SJSA1 (cell line): ENCODE measurements at places on chromosomes 6 and 20. TPM values are rescaled to one million over a fixed set of nuclear protein-coding genes. Genes with fewer than 3 reads are reported as not detected.

GRCh38 chr6:22921828-22922227, 352.5 kb downstream of the HDGFL1 start:
- DNase-seq, result no peak
- H3K4me1 ChIP-seq, result no peaks in the 10 kb centered on the region
- no peaks in the 10 kb centered on the region for H3K36me3 ChIP-seq
- H3K27ac ChIP-seq, result no peak overlapping the region
- no peaks in the 10 kb centered on the region for H3K27me3 ChIP-seq

Gene CD40
- total RNA-seq, result 0.05 TPM in 1 of 2 replicates, not detected in the other

Gene PET117
- total RNA-seq, result 18.1 and 21.7 TPM in 2 replicates

DNA sequence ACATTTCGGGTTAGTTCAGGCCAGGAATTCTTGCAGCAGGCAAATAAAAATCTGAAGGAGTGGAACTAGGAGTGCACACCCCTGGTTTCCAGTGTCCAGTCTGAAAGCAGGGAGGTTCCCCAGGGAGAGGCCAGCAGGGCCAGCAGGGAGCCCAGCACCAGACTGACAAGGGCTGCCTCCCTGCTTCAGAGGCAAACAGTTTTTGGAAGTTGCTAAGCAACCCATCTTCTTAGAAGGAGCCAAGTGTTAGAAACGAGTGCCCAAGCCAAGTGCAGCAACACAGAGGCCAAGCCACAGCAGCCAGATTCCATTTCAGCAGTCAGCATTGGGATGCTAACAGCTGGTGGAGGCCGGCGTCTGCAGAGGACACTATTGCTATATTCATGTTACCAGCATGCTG, 179.1 kb downstream of the SYNDIG1 start:
- no peaks in the 10 kb centered on the region for H3K36me3 ChIP-seq
- peaks cover 35% of the 10 kb centered on the region for H3K4me1 ChIP-seq
- H3K27me3 ChIP-seq, result no peaks in the 10 kb centered on the region
- H3K27ac ChIP-seq, result no peak overlapping the region

- no peak overlapping the region for H3K4me3 ChIP-seq
- H3K27me3 ChIP-seq, result no peaks in the 10 kb centered on the region; the same call in 1 of the 2 replicates
- no peak for DNase-seq
- no peaks in the 10 kb centered on the region for H3K36me3 ChIP-seq
- no peak overlapping the region for H3K27ac ChIP-seq
Observed at GRCh38 chr6:137148306-137149034, 25.0 kb downstream of the IL22RA2 start.

GRCh38 chr6:13560651-13561044, 13.8 kb upstream of the SIRT5 start:
- no peak overlapping the region for H3K27ac ChIP-seq
- DNase-seq, result no peak
- no peaks in the 10 kb centered on the region for H3K36me3 ChIP-seq

DNA sequence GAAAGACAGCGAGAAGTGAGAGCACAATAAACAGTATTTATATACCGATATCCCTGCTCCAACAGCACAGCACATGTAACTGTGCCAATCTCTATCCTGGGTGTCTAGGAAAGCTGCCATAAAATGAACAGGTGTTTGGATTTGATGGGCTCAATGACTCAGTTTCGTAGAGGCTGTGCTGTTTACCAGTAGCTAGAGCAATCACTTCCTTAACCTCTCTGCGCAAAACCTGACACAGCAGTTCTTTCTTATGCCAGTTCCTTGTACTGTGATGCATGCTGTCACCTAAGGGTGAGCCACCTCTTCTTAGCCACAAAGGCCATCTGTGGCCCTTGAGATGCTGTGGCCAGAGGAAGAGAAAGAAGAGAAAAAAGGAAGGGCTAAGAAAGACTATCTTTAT, 59.3 kb downstream of the SHPRH start:
- H3K4me1 ChIP-seq, result 0 out of 2 replicates have a peak, but pooled peaks cover 4% of the 10 kb centered on the region
- H3K27ac ChIP-seq, result no peak overlapping the region
- no peaks in the 10 kb centered on the region for H3K27me3 ChIP-seq
- peaks cover 36% of the 10 kb centered on the region for H3K36me3 ChIP-seq

Gene GGTLC1
- not detected in 2 replicates for total RNA-seq

Gene ZC3H12D
- not detected in 2 replicates for total RNA-seq

Gene STX11
- 8.2 and 9.7 TPM in 2 replicates for total RNA-seq

- no peaks in the 10 kb centered on the region for H3K4me1 ChIP-seq
- no peaks in the 10 kb centered on the region for H3K36me3 ChIP-seq
- no peak overlapping the region for H3K27ac ChIP-seq
- H3K4me3 ChIP-seq, result no peak overlapping the region
Observed at GRCh38 chr6:48200869-48201390, 89.9 kb upstream of the PTCHD4 start.

DNA sequence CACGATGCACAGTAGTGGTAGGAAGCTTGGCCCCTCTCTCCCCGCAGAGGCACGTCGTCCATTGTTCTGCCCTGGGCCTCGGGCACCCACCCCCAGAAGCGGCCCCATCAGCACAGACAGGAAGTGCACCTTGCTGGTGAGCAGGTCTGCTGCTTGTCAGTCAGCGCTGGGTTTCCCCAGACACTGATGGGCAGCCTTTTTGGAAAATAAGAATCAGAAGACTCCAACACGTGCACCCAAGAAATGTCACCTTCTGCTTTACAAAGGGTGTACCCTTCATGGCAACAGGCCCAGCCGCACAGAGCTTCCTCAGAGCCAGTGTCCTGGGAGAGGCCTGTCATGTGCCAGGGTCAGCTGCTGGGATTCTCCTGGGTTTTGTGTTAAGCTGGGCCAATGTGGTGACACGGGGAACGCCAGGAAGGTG, 34.7 kb upstream of the IRF4 start:
- DNase-seq, result no peak
- H3K27ac ChIP-seq, result no peak overlapping the region
- H3K36me3 ChIP-seq, result no peaks in the 10 kb centered on the region
- H3K27me3 ChIP-seq, result 0 out of 2 replicates have a peak, but pooled peaks cover 3% of the 10 kb centered on the region

Gene BPIFA1
- not detected in 2 replicates for total RNA-seq

DNA sequence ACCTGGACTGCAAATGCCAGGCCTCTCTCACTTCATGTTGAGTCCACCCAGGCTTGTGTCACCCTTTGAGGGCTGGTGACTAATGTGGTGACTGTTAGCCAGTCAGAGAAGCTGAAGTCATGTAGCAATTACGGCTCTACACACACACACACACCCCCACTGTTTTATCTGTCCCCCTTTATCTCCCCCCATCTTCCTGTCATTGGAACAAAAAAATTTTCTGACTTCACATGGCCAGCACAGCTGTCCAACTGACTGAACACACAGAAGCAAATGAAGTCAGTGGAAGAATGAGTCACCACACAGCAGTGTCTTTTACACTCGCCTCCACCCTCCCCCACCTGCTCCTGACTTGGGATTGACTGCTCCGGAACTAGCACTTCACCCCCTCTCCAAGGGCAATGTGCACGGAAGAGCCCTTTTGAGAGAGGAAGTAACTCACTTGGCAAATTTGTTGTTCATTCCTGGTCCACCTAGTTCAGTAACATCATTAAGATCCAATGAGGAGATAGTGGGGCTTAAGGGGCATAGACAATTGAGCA, 198.0 kb downstream of the RNF144B start:
- peak; percentile 66 for DNase-seq
- no peak overlapping the region for H3K27ac ChIP-seq
- no peak overlapping the region for H3K4me3 ChIP-seq
- no peaks in the 10 kb centered on the region for H3K27me3 ChIP-seq

DNA sequence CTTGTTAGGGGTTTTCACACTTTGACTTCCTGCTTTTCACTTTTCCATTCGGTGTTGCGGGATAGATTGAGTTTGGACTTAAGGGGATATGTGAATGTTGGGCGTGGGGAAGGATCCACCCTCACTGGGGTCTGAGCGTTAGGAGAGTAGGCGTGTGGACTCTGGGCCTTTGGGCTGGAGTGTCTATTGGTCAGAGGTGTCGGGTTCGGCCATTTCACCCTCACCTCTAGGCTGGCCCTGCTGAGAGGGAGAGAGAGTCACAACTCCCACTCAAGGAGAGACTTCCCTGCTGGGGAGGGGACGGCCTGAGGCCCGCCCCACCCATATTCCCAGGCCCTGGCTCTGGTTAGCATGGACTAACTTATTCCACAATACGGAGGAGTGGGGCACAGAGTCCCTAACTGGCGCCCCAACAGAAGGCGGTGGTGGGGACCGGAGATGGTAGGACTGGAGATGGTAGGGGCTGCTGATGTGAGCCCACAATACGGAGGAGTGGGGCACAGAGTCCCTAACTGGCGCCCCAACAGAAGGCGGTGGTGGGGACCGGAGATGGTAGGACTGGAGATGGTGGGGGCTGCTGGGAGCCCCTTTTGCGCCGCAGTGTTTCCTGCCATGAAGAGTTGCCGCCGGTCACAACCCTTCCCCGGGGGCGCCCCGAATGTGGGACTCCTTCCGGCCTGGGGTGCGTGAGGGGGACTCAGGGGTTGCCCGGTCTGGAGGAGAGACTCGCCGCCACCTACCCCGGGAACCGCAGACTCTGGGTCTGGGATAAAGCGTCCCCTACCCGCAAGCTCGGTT, 1.4 kb upstream of the PTPRA start:
- peaks cover 29% of the 10 kb centered on the region for H3K4me1 ChIP-seq
- peaks cover 5% of the 10 kb centered on the region for H3K36me3 ChIP-seq
- DNase-seq, result no peak
- H3K27me3 ChIP-seq, result no peaks in the 10 kb centered on the region
- no peak overlapping the region for H3K27ac ChIP-seq
- H3K4me3 ChIP-seq, result peak overlapping the region; percentile 92

Gene DNAAF9
- total RNA-seq, result 9.4 and 12.3 TPM in 2 replicates

Gene MYBL2
- total RNA-seq, result 73.6 and 80.8 TPM in 2 replicates

DNA sequence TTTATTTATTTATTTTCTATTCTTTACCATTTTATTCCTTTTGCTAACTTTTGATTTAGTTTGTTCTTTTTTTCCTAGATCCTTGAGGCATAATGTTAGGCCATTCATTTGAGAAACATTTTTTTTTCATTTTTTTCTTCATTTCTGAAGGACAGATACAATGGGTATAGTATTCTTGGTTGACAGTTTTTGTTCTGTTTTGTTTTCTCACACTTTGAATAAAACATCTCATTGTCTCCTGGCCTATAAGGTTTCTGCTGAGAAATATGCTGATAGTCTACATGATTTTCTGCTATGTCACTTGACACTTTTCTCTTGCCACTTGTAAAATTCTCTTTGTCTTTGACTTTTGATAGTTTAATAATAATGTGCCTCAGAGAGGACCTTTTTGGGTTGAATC, 294.6 kb upstream of the EPHA7 start:
- H3K4me1 ChIP-seq, result no peaks in the 10 kb centered on the region
- H3K27me3 ChIP-seq, result no peaks in the 10 kb centered on the region
- H3K27ac ChIP-seq, result no peak overlapping the region
- no peak overlapping the region for H3K4me3 ChIP-seq
- H3K36me3 ChIP-seq, result no peaks in the 10 kb centered on the region

DNA sequence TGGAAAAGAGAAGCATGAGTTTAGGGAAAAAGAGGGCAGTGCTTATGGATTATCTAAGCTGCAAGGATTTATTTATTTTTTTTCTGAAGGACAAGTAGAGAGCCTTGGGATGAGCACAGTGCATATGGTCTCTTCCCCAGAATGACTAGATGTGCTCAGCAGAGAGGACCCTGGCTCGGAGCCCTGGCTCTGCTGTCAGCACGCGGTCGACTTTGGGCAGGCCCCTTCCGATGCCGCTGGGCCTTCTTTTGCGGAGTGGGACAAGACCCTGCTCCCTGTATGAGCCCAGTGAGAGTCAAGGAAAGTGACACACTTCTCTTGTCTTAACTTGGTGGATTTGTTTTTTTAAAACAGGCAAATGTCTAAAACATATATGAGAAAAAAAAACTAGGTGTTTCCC, 51.4 kb downstream of the LRRC1 start:
- no peaks in the 10 kb centered on the region for H3K36me3 ChIP-seq
- H3K27ac ChIP-seq, result no peak overlapping the region
- no peaks in the 10 kb centered on the region for H3K27me3 ChIP-seq
- no peak overlapping the region for H3K4me3 ChIP-seq
- DNase-seq, result no peak

DNA sequence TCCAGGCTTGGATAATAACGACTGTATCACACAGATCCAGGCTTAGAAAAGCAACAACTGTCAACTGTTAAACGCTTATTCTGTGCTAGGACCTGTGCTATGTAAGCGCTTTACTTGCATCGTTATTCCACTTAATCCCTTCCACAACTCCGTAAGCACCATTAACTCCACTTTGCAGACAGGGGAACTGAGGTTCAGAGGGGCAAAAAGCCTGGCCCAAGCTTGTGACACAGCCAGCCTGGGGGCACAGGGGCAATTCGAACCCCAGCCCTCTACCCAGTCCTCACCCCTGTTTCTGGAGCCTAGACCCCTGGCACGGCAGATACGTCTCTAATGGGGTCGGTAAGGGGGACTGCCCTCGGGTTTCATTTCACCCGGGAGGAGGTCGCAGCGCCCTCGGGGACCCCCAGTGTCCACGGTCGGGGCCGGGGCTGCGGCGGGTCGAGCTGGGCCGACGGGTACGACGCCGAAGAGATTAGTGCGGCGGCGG, 411 bp downstream of the DSN1 start:
- H3K27ac ChIP-seq, result peak overlapping the region; percentile 90
- peaks cover 21% of the 10 kb centered on the region for H3K36me3 ChIP-seq
- peak overlapping the region; percentile 74 for H3K4me3 ChIP-seq
- H3K4me1 ChIP-seq, result peaks cover 24% of the 10 kb centered on the region

DNA sequence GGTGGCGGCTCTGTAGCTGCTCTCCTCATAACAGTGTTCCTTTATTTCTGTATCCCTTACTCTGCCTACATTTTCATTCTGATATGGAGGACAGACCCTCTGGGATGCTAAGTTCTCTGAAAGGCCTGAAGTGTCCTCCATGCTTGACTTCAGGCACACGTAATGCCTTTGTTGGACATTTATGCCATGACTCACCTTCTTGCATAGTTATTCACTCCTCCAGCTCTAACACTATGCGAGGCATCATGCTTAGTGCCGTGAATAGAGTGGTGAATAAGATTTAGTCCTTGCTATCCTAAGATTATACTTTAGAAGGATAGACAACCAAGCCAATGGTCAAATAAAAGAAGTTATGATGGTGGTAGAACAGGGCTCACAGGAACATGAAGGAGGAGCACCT, 760.9 kb upstream of the FLRT3 start:
- no peaks in the 10 kb centered on the region for H3K36me3 ChIP-seq
- no peaks in the 10 kb centered on the region for H3K27me3 ChIP-seq
- no peak for DNase-seq
- H3K4me1 ChIP-seq, result no peaks in the 10 kb centered on the region
- H3K4me3 ChIP-seq, result no peak overlapping the region
- no peak overlapping the region for H3K27ac ChIP-seq

DNA sequence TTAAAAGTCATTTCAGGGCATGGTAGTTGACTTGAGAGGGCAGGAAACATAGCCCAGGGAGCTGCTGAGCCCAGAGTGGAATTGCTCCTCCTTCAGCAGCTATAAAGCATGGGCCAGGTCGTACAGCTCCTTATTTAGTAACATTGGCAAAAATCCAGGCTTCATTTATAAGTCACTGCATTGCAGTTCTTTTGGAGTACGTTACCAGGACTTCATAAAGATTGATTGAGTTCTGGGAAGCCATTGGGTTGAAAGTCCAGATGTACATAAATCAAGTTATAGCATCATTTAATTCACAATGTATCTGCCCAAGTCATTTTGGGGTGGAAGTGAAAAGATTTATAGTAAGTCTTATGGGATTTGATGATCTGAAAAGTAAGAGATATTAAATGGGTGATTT, 53.0 kb upstream of the ANKEF1 start:
- no peak overlapping the region for H3K27ac ChIP-seq
- H3K36me3 ChIP-seq, result no peaks in the 10 kb centered on the region
- H3K27me3 ChIP-seq, result no peaks in the 10 kb centered on the region
- H3K4me3 ChIP-seq, result no peak overlapping the region

Gene FRK
- total RNA-seq, result 0.66 and 0.91 TPM in 2 replicates

GRCh38 chr20:16064989-16065707, 508.1 kb downstream of the KIF16B start:
- no peaks in the 10 kb centered on the region for H3K27me3 ChIP-seq
- no peak for DNase-seq
- H3K4me3 ChIP-seq, result no peak overlapping the region
- H3K36me3 ChIP-seq, result no peaks in the 10 kb centered on the region
- no peak overlapping the region for H3K27ac ChIP-seq
- no peaks in the 10 kb centered on the region for H3K4me1 ChIP-seq

Gene GRIK2
- total RNA-seq, result 0.97 and 2.3 TPM in 2 replicates
